Stimulated activated CD4-positive, alpha-beta T cell treated with anti-CD3 and anti-CD28 coated beads, Interleukin-15, amount 100 ng/mL, for 48 hours (primary cell): ENCODE measurements at places on chromosomes 7 and 10.

DNA sequence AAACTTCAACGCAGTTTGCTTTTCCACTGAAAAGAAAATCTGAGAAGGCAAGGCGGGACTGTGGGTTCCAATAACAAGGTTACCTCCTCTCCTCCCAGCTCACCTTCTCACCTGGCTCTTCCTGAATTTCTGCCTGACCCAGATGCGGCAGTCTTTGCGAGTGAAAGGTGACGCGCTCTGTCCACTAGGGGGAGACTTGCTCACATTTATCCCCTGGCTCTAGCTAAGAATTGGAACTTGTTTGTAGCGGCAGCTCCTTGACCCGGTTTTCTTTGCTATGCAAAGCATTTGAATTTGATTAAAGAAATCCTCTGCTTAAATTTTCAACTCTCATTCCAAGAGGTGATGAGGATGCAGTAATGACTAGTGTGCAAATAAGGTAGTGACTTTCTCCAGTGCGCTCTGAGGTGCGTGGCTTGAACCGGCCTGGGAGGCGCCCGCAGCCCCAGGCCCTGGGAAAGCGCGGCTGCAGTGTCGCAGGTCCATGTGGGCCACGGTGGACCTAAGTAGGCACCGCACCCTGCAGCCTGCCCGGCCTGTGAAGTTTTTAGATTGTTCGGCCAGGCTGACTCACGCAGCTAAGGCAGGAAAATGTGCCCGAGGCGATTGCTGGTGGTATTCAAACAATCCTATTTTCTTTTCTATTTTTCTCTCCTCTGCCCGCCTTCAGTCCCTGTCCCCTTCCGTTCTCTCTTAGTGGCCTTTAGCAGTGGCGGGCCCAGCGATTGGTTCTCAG, 336.9 kb upstream of the NPSR1 start:
- DNase-seq = peak; percentile 25

GRCh38 chr7:127907110-127908040, 123.9 kb downstream of the LRRC4 start:
- DNase-seq = no peak

DNA sequence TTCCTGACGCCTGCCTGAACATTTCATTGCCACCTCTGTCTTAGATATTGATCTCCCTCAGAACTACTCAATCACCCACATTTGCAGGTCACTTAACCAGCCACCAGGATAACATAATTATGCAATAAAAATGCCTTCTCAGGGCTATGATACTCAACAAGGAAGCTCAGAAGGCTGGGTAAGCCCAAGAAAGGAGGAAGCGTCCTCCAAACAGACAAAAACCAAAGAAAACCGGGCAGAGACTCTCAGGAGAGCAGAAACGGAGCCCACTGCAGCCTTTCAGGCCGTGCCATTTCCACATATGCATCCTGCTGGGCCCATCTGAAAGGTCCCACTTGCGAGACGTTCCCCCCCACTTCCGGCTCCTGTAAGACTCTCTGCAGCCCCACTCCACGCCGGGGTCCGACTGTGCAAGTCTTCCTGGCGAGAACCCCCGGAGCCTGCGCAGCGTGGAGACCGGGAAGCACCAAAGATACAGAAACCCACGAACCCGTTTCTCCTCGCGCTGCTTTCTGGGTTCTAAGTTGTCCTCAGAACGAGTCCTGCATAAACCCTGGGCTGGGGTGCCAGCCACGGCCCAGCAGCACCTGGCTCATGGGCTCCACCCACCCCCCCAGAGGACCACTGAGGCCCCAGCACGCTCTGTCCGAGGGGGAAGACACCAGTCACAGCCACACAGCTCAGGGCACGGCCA, 83.7 kb downstream of the DIP2C start:
- no peak for DNase-seq

DNA sequence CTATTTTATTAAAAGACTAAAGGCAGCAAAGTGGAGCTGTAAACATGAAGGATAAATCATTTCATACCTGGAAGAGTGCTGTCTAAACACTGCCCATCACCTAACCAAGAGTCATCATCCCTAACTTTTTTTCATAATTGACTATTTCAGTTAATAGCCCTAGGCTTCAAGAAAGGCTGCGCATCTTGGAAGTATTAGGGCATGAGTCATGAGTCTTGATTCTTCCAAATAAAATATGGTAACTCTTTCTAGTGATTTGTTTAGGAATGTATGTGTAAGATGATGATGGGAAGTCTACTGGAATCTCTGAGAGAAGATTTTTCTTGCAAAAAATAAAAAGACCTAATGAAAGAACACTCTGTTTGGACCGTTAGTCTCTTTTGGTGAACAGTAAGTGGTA, 207.7 kb upstream of the AHR start:
- no peak for DNase-seq

DNA sequence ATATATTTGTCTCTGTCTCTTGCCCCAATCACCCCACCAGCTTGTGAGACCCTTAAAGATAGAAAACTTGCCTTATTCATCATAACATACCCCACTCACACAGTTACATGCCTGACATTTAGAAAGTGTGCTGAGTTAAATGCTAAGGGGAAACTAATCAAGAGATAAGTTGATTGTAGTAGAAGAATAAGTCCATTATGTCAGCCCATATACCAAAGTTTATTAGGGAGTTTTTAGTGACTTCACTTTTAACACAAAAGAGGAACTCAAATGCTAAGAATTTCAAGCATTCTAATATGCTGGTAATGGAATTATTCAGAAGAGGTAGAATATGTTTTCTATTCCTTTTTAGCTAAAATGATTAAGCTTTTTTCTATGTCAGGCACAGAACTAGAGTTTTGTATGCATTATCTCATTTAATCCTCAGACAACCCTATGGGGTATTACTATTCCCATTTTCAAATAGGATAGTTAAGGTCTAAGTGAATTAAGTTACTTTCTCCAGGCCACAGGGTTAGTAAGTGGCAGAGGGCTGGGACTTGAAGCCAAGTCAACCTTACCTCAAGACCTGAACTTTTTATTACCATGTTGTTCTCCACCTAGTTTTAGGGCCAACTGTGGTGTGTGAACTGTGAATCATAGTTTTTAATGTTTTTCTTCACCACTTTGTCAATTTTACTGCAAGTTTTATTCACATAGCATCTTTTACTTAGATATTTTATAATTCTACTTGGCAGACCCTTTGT, 19.6 kb downstream of the ASAH2 start:
- no peak for DNase-seq

GRCh38 chr7:117645481-117646165, 165.8 kb downstream of the CFTR start:
- no peak for DNase-seq

- DNase-seq = no peak
Measured at GRCh38 chr10:15150563-15150962, 17.9 kb downstream of the NMT2 start.

DNA sequence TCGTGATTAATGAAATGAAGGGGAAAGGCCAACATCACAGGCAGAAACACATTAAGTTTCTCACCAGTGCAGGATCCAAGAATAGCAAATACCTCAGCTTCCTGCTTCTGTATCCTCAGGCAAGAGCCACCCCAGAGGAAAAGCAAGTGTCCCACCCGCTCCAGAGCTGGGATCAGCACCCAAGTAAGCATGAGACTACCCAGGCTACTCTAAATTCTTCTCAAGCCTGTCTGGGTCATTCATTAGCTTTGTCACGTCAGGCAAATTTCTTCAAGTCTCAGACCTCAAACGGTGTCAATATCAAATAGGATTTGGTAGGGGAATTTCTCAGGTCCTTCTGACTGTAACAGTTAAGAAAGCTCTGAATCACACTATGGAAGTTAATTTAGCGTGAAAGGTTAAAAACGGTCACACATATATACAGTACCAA, 59.0 kb downstream of the GNA12 start:
- DNase-seq = no peak

DNA sequence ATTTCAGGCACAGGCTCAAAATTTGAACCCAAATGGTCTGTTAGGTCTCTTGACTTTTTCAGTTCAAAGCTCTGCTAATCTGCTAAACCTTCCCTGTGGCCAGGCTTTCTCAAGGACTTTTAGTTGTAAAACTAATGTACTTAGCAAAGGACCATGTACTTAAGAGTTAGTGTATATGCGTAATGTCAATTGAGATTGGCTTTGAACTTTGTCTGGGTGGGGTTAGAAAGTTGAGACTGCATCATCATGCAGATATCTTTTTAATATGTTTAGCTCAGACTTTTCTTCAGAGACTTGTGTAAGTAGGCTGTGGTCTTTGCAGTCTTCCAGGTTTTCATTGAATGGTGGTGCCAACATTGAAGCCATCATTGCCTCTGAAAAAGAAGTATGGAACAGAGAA, 33.7 kb downstream of the CYP51A1 start:
- DNase-seq = no peak

DNA sequence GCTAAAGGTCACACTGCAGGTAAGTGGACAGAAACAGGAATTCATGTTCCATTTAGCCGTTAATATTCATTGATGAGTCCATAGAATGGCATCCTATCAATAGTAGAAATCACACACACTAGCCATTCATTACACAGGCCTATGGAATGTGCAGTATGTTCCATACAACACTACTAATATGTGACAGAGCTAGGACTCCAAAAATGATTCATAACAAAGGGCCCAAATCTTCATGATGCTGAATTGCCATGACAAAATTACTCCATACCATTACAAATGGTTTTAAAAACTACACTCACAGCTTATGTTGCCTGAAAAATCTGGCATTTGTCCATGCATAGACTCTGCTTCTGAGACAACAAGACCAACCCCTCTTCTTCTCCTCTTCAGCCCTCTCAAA, 549.1 kb downstream of the XPNPEP1 start:
- DNase-seq = no peak

GRCh38 chr10:93208717-93209464, 135.2 kb downstream of the CYP26A1 start:
- no peak for DNase-seq

DNA sequence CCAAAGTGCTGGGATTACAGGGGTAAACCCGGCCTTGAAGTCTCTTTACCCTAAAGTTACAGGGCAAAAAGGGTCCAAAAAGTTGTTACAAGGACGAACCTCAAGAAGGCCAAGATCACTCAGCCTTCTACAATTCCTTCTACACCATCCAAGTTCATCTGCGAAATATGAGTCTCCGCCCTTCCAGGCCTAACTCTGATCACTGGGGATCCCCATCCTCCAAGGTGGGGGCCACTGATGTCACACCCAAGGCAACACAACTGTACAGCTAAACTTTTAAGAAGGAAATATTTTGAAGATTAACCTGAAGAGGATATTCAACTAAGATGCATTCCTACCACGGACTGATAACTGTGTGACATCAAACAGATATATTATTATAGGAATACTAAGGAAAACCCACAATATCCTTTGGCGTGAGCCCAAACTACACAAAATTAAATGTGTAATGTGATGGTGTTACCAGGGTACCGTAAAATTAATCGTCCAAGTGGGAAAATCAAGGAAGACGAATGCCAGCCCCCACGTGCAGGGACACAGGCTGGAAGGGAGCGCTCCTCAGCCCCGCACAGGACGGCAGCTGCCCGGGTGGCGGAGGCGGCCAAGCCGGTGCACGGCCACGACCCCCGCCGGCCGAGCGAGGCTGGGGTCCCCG, 1.0 kb downstream of the PAXIP1 start:
- peak; percentile 3 for DNase-seq

GRCh38 chr10:132281915-132282666, 25.7 kb downstream of the STK32C start:
- DNase-seq = no peak

GRCh38 chr10:17427201-17427600, 27.2 kb downstream of the ST8SIA6 start:
- DNase-seq = no peak
